ENCODE measurements at places on chromosomes 7 and 10.

DNA sequence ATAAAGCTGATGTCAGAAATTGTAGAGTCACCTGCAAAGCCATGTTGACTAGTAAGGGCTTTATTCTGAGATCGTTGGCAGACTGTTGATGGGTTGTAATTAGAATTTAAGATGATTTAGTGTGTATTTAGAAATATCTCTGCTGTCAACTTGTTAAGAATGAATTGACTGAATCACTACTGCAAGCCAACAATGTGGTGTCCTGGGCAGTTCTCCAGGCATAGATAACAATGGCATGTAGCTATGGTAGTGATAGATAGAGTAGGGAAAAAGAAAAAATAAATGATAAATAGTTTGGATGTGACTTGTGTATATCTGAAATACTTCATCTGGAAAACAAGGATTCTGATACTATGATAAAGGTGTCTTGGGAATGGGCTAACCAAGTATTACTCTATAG lies 640.2 kb downstream of the ARL4A start:
- DNase-seq, result no peak

GRCh38 chr10:125169915-125170314 lies 9.6 kb upstream of the CTBP2 start:
- no peak for DNase-seq

- DNase-seq, result no peak
Measured at GRCh38 chr7:30200591-30200990, 65.8 kb downstream of the MTURN start.

- no peak for DNase-seq
Measured at GRCh38 chr7:74345970-74346369, 56.8 kb downstream of the CLIP2 start.

DNA sequence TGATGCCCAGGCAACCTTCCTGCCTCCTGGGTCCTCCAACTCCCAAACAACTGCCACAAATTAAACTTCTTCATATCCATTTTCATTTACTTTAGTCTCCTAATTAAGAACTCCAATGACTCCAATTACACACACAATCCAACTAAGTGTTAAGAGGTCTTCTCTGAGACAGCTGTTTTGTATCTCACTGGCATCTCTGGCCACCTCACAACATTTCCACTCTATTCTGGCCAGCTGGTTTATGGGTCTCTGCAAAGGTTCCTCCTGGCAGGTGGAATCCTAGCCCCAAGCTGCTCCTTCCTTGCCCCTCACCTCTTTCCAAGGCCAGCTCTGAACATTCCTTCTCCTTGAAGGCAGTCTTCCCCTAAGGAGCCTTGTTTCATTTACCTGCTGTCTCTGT lies 123.1 kb upstream of the HPS1 start:
- DNase-seq, result no peak

- no peak for DNase-seq
Measured at GRCh38 chr7:28075674-28076358, 104.8 kb downstream of the JAZF1 start.

DNA sequence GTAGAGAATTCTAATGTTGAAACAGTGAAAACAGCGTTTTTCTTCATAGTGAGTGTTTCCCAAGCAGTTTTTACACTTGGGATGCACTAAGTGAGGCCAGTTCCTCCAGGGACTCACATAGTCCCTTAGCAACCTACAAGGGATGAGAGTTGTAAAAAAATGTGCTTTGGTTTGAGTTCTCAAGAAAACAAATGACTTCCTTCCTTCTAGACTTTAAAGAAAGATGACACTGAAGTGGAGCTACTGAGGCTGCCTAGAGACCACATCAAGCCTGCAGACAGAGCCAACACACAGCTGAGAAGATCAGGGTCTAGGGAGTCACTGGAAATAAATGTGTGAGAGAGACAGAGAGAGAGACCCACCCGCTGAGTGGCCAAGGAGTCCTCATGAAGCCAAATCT lies 264.4 kb downstream of the TNS3 start:
- no peak for DNase-seq
